Psoas muscle (tissue), 8 donors: ENCODE measurements at places on chromosomes 4 and X. TPM values are rescaled to one million over a fixed set of nuclear protein-coding genes. Genes with fewer than 3 reads are reported as not detected.

GRCh38 chr4:47668810-47669408 is 169.0 kb downstream of the CORIN start:
- no peak for DNase-seq

- peak; percentile 57 for DNase-seq
Observed at GRCh38 chr4:42627885-42628646, 28.8 kb downstream of the ATP8A1 start.

GRCh38 chr4:169059306-169060211 is 49.5 kb upstream of the CBR4 start:
- peak; percentile 37 for DNase-seq

DNA sequence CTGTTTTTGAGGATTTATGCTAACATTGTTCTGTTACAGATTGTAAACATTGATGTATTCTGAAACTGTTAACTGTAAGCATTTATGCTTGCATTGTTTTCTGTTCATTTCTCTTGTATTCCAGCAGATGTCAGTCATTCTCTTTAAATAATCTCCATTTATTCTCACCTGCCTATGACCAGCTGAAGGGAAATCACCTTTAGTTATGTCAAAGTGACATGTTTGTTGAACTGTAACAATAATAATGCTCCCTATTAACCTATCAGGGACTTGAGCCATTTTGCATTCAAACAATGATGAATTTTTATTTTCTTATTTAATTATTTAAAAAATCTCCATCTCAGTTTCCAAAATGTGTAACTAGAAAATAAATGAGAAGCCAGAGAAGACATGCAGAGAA is 58.0 kb downstream of the SPCS3 start:
- no peak for DNase-seq

- DNase-seq: no peak
Observed at GRCh38 chrX:39519030-39519488, 578.7 kb downstream of the BCOR start.

CSN1S1 gene
- not detected for polyA plus RNA-seq

- no peak for DNase-seq
Observed at GRCh38 chr4:121307445-121308327, 73.1 kb downstream of the QRFPR start.

- no peak for DNase-seq
Observed at GRCh38 chrX:15146515-15146914, 123.4 kb downstream of the ASB9 start.

GRCh38 chr4:123418351-123418931 is 21.8 kb downstream of the SPRY1 start:
- no peak for DNase-seq

RNF128 gene
- polyA plus RNA-seq: 2.9 TPM

DNA sequence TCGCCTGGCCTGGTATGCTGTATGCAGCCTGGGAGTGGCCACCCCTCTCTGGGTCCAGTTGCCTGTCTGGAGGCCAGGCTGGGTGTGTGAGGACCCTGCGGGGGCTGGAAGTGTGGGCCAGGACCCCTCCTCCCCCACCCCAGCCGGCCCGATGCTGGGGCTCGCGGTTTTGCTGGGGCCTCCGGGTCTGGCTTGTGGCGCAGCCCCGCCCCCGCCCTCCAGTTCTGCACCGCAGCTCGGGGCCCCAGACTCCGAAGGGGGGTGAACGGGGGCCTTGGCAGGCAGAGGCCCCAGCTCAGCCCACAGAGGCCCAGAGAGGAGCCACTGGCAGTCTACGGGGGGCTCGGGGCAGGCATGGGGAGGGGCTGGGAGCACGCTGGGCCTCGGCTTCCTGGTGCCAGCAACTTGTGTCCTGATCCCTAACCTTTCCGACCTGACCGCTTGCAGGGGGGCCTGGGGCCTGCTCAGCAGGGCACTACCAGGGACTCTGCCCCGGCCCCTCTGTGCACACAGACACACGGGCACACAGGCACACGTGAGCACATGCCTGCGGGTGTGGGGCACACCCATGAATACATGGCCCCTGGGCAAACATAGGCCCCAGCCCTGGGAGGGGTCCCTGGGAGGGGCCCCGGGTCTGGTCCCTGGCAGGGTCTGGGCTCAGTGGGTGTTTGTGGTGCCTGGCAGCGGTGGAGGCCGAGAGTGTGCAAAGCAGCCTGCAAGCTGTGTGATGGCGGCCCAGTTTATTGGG is 21.4 kb upstream of the FGFR3 start:
- DNase-seq: no peak

- peak; percentile 57 for DNase-seq
Observed at GRCh38 chrX:139932073-139932900, 566 bp downstream of the ATP11C start.

NR3C2 gene
- 3.6 TPM for polyA plus RNA-seq

DNA sequence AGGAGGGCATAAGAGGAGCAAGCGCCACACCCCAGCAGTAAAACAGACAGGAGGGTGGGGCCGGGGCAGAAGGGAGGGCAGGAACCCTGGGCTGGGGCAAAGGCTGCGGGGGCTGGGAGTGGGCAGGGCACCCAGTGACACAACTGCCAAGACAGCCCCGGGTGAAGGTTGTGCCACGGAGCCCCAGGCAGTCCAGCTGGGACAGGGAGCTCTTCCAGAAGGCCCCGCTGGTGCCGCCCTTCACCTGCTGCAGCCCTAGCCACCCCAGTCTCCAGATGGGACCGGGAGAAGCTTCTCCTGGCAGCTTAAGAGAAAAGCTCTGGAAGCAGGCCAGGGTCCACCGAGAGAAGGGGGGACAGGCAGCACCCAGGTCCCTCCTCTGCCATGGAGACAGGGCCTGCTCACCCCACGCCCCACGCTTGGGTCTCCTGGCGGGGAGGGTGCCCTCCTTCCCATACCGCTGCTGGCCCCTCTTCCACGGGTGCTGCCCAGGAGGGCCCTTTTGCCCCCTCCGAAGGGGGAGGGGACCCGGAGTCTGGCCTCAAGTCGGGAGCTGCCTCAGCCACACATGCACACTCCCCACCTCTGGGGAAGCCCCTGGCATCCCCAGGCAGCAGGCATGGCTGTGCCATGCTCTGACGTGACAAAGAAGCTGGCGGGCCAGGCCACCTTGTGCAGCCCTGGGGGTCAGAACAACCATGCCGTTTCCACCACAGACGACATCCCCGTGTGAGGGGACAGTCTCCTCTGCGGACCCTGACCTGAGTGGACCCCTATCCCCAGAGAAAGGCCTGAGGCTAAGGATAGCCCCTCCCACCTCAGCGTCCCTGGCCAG is 1.5 kb downstream of the DGKQ start:
- DNase-seq: peak; percentile 15

ANXA3 gene
- polyA plus RNA-seq: 27.6 TPM

GRCh38 chrX:8033175-8033574 is 106.0 kb upstream of the PNPLA4 start:
- no peak for DNase-seq

- no peak for DNase-seq
Observed at GRCh38 chr4:3200423-3201090, 48.4 kb upstream of the MSANTD1 start.

DNA sequence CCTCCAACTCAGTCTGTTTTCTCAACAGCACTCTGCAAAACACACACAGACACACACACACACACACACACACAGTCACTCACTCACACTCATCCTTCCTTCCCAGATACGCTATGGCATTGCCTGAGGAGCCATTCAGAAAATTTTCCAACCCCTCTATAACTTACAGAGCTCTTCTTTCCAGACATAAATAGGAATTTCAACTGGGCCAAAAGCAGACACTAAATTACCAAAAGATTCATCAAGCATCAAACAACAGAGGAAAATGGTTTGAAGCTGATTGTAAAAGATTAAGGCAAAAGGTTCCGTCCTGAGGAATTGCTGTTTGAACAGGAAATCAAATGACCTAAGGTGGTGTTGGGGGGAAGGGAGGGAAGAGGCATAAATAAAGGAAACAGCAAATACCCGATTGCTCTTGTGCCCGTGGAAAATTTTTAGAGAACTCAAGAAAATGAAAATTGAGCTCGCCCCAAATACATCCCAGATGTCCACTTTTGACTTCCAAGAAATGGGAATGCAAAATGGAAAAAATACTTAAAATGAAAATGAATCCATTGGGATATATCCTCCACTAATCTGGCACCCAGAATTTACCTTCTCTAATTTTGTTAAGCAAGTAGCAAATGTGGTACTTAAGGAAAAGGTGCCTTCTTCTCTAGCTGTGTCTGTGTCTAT is 183.6 kb downstream of the QDPR start:
- DNase-seq: no peak

DNA sequence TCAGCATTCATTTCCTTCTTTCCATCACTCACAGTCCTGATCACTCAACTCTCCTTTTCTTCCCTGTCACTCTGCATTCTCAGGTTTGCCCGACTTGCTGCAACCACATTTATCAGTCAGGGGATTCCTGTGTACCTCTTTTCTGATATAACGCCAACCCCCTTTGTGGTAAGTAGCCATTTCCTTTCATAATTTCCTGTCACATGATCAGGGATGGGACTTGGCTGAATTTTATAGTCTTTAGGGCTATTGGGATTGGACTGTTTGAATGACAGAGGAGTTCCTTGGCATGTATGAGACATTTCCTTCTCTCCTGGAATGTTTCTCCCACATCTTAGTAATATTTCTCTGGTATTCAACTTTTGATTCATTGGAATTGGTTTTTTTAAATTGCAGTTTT is 11.0 kb downstream of the PGM2 start:
- no peak for DNase-seq

- DNase-seq: no peak
Observed at GRCh38 chr4:161498155-161498554, 665.6 kb downstream of the FSTL5 start.

DNA sequence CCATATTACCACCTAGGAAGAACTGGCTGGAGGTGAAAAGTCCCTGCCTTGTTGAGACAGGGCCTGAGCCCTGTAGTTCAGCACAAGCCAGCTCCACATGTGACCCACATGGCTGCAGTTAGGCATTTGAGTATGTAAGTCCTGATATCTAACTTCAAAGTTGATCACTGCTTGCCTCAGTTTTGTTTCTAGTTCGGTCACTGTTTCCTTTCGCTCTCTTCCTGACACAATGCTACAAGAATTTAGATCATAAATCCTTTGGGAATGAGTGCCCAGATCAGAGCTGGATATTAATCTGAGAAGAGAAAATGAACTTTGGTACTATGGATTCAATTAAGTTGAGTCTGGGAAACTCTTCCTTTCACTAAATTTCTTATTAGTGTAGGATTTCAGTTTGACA is 48.4 kb downstream of the AKAP4 start:
- no peak for DNase-seq

- no peak for DNase-seq
Observed at GRCh38 chrX:87679849-87680248, 162.2 kb downstream of the KLHL4 start.

CLDN2 gene
- polyA plus RNA-seq: 0.04 TPM

DNA sequence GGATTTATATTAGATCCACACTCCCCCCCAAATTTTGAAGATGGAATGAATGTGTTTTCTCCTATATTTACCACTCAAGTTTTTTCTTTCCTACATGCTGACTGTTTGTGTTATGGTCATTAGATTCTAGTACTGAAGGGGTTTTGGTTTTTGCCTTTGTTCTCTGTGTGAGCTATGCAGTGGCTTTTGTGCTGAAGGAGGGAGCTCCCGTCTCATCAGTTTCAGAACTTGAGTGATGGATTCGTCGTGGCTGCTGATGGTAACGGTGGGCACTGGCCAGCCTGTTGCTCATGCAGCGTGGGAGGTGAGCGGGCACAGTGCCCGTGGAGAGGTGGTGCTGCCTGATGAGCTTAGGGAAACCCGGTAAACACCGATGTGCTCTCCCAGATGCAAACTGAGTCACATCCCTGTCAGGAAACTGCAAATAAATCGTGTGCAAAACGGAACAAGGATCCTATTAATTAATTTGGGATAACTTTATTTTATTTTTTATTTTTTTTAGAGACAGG is 101.5 kb downstream of the SORBS2 start:
- no peak for DNase-seq

NKAP gene
- polyA plus RNA-seq: 3.4 TPM

SMPX gene
- 427 TPM for polyA plus RNA-seq

DNA sequence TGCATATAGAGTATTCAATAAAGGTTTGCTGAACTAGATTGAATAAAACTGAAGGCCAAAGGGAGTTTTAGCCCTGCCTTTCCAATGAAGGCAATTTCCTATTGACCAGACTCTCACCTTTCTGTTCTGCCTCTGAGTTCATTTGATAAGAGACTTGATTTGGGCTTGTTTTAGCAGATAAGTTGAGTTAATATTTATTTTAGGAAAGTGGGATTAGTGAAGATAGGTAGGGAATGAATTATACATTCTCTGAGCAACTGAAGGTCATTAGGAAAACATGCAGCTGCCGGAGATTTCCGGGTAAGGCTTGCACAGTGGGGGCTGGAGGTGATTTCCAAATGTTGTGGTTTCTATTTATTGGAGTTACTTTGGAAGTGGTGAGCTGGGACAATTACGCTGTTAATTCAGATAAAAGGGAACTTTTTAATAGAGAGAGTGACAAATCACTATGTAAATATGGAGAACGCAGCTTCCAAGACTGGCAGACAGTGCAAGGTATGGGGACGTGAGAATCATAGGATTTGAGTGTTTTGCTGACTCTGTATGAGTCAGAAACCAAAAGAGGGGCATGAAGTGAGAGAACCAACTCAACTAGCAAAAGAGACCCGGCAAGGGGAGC is 553.6 kb upstream of the BOD1L1 start:
- no peak for DNase-seq

SORCS2 gene
- 0.32 TPM for polyA plus RNA-seq
